ENCODE measurements at places on chromosomes 4 and X.

- no peak for DNase-seq
Measured at GRCh38 chr4:100983426-100983825, 363.9 kb downstream of the PPP3CA start.

DNA sequence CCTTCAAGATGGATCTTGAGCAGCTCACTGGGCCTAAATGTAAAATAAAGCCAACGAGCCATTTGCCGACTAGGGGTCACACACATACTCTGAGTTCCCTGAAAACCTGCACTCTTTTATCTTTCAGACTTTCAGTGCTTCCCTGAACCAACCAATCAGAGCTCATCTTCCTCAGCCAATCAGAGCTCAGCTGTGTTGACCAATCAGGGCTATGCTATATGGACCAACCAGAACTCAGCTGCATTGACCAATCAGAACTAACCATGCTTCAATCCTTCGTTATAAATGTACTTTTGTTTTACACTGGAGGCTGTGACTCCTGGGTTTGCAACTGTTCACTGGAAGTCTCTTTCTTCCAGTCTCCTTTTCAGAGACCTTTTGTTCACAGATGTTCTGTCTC lies 19.3 kb downstream of the SLC25A53 start:
- DNase-seq = no peak

GRCh38 chr4:185567381-185568376 lies 32.4 kb upstream of the PDLIM3 start:
- DNase-seq = no peak

DNA sequence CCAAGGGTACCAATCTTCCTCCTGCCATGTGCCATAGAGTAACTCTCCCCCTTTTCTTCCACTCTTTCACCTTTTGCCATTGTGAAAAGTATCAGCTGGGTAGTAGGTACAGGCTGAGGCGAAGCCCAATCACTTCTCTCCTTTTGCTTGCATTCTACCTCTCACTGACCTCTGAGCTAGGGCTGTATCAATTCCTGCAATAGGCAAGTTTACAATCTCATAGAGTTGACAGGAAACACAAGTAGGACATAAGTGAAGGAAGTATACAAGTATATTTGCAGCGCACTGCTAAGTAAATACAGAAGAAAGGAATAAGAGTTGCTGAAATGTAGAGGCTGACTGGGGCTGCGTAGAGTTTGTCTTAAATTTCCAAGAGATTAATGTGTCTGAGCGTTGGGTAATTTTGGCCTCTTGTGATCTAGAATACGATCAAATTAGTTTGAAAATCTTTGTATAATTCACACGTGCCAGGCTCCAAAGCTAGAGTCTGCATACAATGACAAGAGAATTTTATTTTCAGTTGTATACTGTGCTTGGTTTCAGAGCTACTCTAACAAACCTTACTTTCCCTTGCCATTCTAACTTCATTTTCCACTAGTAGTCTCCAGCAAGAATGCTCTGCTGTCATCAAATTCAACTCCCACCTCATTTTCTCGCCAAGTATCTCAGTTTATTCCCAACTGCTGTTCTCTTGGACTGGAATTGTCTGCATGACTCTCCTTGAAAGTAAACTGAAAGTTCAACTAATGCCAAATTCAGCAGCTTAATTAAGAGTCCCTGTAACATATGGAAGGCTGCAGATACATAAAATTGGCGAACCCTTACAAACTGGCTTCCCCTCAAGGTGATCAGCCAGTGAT lies 90.3 kb downstream of the ATP11C start:
- DNase-seq = no peak

DNA sequence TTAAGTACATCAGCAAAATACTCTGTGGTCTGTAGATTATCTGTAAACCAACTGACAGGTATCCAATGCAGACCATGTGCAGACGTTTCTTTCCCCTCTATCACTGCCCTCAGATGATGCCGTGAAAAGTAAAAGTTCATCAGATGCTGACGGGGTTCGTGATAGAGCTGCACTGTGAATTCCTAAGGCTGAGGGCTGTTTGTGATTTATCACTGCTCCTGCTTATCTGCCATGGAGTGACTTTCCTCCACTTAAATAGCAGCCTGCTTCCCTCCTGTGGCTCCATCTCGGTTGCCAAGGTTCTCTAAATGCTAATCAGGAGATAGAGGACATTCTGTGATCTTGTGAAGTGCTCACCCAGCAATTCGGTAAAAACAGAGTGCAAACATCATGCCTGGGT lies 89.3 kb upstream of the SRD5A3 start:
- no peak for DNase-seq

- DNase-seq = no peak
Measured at GRCh38 chrX:35040871-35041270, 98.3 kb downstream of the FAM47B start.

- DNase-seq = no peak
Measured at GRCh38 chr4:180407275-180407885, 1835.8 kb upstream of the TENM3 start.

GRCh38 chr4:145723336-145723735 lies 43.4 kb downstream of the C4orf51 start:
- no peak for DNase-seq

DNA sequence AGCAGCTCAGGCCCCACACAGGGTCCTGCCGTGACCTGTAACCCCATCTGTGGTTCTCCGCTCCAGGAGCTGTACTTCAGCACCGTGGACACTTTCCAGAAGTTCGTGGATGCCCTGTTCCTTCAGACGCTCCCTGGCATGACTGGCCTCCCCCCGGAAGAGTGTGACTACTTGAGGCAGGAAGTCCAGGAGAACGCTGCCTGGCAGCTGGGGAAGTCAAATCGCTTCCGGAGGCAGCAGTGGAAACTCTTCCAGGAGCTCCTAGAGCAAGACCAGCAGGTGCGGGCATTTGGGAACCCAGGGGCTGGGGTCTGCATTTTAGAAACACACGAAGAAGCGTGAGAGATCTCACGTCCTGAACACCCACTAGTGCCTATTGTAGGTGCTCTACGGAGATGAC lies 72.5 kb downstream of the EVC start:
- DNase-seq = peak; percentile 45

DNA sequence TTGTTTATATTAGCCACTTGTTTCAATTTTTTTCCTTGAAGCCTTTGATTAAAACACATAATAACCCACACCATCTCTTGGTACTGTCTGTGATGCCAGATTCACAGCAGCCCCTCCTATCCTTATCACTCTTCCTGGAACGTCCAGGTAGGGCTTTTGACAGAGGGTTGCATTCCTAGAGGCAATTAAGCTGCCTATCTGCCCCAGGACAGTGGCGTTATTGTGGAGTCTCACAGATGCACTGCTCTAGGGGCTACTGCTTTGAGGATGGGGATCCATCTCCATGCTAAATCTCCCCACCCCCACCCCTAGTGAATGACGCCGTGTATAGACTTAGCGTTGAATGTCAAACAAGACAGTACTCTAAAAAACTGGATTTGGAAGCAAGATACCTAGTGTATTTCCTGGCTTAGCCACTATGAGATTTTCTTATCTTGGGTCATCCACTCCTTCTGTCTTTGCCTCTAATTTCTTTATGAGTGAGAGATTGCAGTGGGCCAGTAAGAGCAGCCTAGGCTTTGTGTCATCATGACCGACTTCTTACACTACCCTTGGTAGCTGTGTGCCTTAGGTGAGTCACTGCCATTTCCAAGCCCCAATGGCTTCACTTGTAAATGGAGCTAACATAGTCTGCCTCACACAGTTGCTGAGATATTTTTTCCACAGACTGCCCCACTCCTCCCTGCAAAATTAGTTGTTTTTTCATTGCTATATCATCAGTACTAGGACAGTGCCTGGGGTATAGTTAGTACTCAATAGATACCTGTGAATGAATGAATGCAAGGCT lies 90.9 kb downstream of the EGF start:
- no peak for DNase-seq

GRCh38 chr4:38334791-38335190 lies 329.2 kb upstream of the KLF3 start:
- no peak for DNase-seq

DNA sequence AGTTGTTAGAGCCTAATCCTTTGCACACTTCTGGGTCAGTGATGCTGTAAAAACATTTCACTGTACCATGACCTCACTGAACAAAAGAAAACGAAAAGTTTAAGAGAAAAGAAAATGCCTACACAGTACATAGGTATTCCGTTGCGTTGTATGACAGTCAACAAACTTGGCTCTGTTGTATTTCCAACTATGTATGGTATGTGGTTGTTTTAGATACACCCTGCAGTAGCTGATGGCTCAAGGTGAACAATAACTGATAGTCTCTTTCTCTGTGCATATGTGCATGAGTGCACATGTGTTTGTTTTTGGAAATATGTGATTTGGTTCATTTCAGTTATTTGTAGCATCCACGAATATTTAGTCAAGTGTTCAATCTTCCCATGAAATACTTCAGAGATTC lies 176.0 kb downstream of the BMPR1B start:
- no peak for DNase-seq

DNA sequence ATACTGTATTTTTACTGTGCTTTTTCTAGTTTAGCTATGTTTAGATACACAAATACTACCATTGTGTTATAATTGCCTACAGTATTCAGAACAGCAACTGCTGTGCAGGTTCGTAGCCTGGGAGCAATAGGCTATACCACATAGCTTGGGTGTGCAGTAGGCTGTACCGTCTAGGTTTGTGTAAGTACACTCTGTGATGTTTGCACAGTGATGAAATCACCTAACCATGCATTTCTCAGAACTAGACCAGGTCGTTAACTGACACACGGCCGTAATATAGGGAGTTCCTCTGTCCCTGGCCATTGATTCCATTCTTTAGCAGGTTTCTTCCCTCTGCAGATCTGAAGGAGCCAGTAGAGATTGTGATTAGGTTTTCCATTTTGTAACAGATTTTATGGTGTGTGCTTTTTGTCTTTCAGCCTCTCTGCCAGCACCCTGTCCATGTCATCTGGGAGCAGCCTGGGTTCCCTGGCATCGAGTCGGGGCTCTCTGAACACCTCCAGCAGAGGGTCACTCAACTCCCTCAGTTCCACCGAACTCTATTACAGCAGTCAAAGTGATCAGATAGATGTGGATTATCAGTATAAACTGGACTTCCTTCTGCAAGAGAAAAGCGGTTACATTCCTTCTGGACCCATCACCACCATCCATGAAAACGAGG lies 59.5 kb downstream of the CLDN22 start:
- no peak for DNase-seq

- no peak for DNase-seq
Measured at GRCh38 chr4:14520171-14520570, 482.1 kb upstream of the CPEB2 start.

DNA sequence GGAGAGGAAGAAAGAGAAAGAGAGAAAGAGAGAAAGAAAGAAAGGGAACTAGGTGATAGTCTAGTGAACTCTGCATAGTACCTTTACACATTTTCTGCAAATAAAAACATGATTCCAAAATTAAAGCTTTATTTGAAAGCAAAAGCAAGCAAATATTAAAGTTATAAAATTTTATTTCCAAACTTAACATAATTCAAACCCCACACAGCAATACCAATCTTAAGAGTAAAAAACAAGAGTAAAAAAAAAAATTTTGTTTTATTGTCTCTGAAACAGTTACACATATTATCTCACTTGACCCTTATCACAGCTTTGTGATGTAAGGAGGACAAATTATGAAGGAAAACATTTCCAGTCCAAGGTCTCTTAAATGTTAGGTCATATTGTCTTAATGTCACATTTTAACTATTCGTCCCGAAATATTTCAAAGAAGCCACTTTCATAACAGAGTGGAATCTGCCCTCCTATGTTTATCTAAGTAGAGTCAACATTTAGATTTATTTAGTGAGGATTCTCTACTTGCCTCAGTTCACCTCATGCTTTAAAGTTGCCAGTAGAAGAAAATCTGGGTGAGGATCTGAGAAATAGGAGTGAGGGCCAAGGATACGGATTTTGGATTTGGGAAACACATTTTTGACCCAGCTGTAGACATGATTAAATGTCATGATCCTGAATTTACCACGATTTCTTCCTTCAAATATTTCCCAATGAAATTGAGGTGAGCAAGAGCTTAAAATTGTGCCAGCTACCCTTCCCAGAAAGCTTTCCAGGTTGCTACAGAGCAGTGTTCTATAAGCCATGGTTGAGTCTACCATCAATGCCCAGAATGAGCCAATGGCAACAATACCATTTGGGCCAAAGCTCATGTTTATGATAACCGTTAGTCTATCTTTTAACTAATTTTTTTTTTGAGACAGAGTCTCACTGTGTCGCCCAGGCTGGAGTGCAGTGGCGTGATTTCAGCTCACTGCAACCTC lies 7.5 kb upstream of the FGA start:
- DNase-seq = no peak

- no peak for DNase-seq
Measured at GRCh38 chr4:84914686-84915395, 51.6 kb downstream of the WDFY3 start.

DNA sequence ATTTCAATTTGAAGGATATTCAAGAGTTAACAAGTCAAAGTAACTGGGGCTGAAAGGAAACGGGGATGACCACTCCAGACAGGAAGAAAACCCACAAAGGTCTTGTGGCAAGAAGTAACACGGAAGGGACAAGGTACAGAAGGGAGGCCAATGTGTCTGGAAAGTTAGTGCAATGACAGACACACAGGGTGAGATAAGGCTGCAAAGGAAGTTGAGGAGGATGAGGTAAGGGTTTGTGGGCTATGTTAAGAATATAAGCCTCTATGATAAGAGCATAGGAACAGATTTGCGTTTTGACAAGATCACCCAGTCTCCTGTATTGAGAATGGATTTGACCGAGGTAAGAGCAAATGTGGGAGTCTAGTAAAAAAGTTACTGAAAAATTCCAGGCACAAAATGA lies 21.9 kb upstream of the EMCN start:
- DNase-seq = no peak

- no peak for DNase-seq
Measured at GRCh38 chr4:159272273-159273140, 169.6 kb downstream of the RAPGEF2 start.

GRCh38 chr4:101158134-101158482 lies 189.2 kb downstream of the PPP3CA start:
- no peak for DNase-seq

GRCh38 chrX:77061545-77061944 lies 385.6 kb upstream of the FGF16 start:
- DNase-seq = no peak

- DNase-seq = peak; percentile 57
Measured at GRCh38 chr4:81600520-81601357, 129.0 kb upstream of the RASGEF1B start.

GRCh38 chrX:108121291-108121690 lies 29.7 kb downstream of the ATG4A start:
- DNase-seq = no peak

- DNase-seq = no peak
Measured at GRCh38 chr4:11428231-11428898, at the start of gene HS3ST1. Gene HS3ST1 (minus strand): TSS chr4:11428894. CDS start chr4:11400005, 28,889 bp downstream.

DNA sequence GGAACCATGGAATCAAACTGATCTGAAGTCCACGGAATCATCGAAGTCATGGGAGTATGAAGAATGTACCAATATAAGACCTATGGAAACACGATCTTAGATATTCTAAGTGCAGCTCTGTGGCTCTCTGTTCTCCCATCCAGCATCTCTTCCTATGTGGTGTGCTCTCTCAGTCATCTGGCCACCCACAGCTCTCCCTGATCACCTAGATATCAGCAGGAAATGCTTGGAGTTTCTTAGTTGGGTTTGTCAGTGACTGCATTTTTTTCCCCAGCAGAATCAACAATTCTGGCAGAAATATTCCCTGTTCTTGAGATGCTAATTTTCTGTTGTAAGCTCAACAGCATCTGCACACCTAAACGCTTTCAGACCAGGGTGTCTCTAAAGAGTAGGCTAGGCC lies 94.1 kb downstream of the GC start:
- DNase-seq = no peak

GRCh38 chr4:186931519-186931918 lies 207.9 kb upstream of the FAT1 start:
- no peak for DNase-seq

All from upper lobe of right lung (tissue), 1 donor.